ENCODE measurements at places on chromosomes 6 and 20. TPM values are rescaled to one million over a fixed set of nuclear protein-coding genes. Genes with fewer than 3 reads are reported as not detected.

SSR1 gene
- total RNA-seq: 109 TPM

SNPH gene
- 6.2 TPM for total RNA-seq

BTN1A1 gene
- under 0.01 TPM for total RNA-seq

RNF8 gene
- total RNA-seq: 18.2 TPM

PGBD1 gene
- total RNA-seq: 4.1 TPM

PAK5 gene
- total RNA-seq: not detected
